H1 (cell line): ENCODE measurements at places on chromosomes 2 and 18. TPM values are rescaled to one million over a fixed set of nuclear protein-coding genes. Genes with fewer than 3 reads are reported as not detected.

C1D gene
- polyA plus RNA-seq = 6.0 and 17.5 TPM in 2 replicates

TMEM178A gene
- 7.9 and 11.2 TPM in 2 replicates for polyA plus RNA-seq

C1QL2 gene
- polyA plus RNA-seq = 0.80 and 1.3 TPM in 2 replicates

SLC4A5 gene
- polyA plus RNA-seq = 0.42 TPM in 2 replicates

INHBB gene
- 0.24 and 0.32 TPM in 2 replicates for polyA plus RNA-seq

ZSWIM2 gene
- polyA plus RNA-seq = not detected in 2 replicates

LHCGR gene
- 0.19 and 0.30 TPM in 2 replicates for polyA plus RNA-seq

GPR45 gene
- polyA plus RNA-seq = 0.21 TPM in 1 of 2 replicates, not detected in the other

RRM2 gene
- polyA plus RNA-seq = 37.7 and 58.8 TPM in 2 replicates

FBXO41 gene
- 11.2 and 16.3 TPM in 2 replicates for polyA plus RNA-seq

PAX8 gene
- polyA plus RNA-seq = 0.02 and 0.08 TPM in 2 replicates

SERPINB2 gene
- polyA plus RNA-seq = not detected in 2 replicates

DSG1 gene
- polyA plus RNA-seq = 0.06 TPM in 2 replicates

GCA gene
- 27.1 and 37.4 TPM in 2 replicates for polyA plus RNA-seq

FN1 gene
- polyA plus RNA-seq = 42.4 and 42.9 TPM in 2 replicates

KCNF1 gene
- 1.5 and 1.6 TPM in 2 replicates for polyA plus RNA-seq

RDH14 gene
- polyA plus RNA-seq = 9.9 and 14.7 TPM in 2 replicates

ARHGAP25 gene
- polyA plus RNA-seq = 1.00 and 2.4 TPM in 2 replicates

BCL11A gene
- polyA plus RNA-seq = 11.9 and 12.2 TPM in 2 replicates
